CD4-positive, alpha-beta T cell (primary cell): ENCODE measurements at places on chromosomes 1 and 21.

DNA sequence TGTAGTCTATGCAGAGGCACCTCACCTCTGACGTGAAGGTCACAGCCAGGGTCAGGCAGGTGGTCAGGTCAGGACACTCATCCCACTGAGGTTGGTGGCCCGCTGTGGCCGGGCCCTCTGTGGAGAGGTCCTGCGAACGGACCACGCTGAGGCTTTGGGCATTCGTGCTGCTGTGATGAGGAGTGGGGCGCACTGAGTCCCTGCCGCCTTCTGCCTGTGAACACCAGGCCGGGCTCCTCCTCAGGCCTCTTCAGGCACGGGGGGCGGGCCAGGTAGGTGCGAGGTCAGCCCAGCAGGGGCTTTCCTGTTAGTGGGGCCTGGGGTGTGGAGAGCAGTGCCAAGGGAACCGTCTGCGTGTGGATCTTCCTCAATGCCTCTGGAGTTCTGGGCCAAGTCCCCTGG lies 39.0 kb downstream of the COQ8A start:
- H3K4me3 ChIP-seq = no peak overlapping the region
- peaks cover 37% of the 10 kb centered on the region for H3K36me3 ChIP-seq
- H3K27me3 ChIP-seq = no peaks in the 10 kb centered on the region
- no peak for DNase-seq
- H3K4me1 ChIP-seq = no peaks in the 10 kb centered on the region

GRCh38 chr1:75992312-75992711 lies 60.1 kb upstream of the ASB17 start:
- no peaks in the 10 kb centered on the region for H3K36me3 ChIP-seq
- no peak for DNase-seq
- H3K4me1 ChIP-seq = no peaks in the 10 kb centered on the region
- no peak overlapping the region for H3K4me3 ChIP-seq
- H3K27me3 ChIP-seq = peaks cover 3% of the 10 kb centered on the region

DNA sequence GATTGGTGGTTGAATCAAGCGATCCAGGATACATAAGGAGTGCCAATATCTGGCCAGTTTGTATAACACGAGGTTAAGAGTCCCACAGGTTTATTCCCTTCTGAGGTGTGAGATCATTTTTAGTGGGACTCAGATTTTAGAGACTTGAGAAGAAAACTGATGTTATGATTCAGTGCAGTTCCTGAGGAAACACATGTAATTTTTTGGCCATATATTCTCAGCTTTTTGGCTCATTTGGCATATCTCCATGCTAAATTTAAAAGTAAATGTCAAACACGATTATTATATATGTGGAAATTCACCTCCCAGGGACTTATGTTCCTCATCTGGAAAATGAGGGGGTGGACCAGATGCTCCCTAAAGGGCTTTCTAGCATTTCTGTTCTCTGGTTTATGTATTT lies 39.2 kb upstream of the SERBP1 start:
- DNase-seq = no peak
- no peaks in the 10 kb centered on the region for H3K27me3 ChIP-seq
- no peaks in the 10 kb centered on the region for H3K4me1 ChIP-seq

DNA sequence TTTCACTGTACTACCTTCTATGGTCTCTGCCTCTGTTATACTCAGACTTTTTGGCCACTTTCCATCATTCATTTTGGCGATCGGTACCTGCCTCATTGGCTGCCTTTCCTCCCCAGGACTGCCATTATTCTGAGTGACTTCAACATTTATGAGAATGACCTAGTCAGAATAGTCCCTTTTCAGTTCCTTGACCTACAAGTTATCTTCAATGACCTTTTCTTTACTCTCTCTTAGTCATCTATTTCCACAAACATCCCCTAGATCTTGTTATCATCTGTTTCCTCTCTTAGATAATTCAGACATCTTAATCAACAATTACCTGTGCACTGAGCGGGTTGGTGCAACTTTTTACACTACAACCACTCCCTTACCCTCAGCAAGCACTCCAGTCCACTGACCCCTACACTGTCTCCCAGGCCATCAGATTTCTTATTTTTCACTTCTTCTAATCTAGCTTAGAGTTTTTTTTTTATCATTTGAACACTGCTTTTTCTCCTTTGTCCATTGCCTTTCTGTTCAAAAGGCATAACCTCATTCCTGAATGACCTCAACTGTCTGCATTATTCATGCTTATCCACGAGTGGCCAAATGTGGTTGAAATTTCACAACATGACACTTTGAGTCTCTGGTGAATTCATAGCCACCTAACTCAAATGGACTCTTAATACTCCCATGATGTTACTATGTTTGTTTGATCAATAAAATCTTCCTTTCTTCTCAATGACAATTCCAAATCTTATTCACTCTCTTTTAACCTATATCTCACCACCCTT lies 112.7 kb downstream of the HMCN1 start:
- H3K36me3 ChIP-seq = no peaks in the 10 kb centered on the region
- no peaks in the 10 kb centered on the region for H3K27me3 ChIP-seq
- no peak for DNase-seq
- H3K27ac ChIP-seq = no peak overlapping the region

GRCh38 chr1:230568008-230568407 lies 74.3 kb upstream of the COG2 start:
- no peaks in the 10 kb centered on the region for H3K4me1 ChIP-seq
- H3K27me3 ChIP-seq = peaks cover 4% of the 10 kb centered on the region
- DNase-seq = no peak
- no peak overlapping the region for H3K4me3 ChIP-seq

GRCh38 chr1:115192200-115192767 lies 103.0 kb upstream of the TSPAN2 start:
- no peak overlapping the region for H3K4me3 ChIP-seq
- DNase-seq = no peak
- H3K4me1 ChIP-seq = no peaks in the 10 kb centered on the region
- H3K27me3 ChIP-seq = peaks cover 5% of the 10 kb centered on the region
- no peak overlapping the region for H3K27ac ChIP-seq

DNA sequence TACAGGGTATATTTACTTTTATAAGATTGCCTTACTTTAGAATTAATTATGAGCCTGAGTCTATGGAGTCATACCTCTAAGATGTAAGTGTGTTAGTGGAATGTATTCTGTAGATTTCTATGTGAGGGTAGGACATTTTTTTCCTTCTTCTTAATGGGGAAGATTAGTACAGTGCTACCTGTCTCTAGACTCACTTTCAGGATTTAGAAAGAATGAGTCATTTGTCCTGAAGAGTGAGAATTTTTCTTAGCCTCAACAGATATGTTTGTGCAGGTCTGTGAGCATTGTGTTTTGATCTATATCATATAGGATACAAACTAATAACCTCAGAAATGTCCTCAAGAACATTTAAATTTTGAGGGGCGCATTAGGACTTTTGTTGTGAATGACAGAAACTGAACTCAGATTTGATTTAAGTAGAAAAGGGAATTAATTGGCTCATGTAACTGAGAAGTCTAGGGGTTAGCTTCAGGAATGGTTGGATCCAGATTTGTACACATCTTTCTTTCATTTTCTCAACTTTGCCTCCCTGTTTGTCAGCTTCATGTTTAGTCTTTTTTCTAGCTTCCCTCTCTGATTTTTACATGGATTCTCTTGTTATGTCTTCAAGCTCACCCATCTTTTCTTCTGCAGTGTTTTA lies 45.3 kb downstream of the TTC3 start:
- no peaks in the 10 kb centered on the region for H3K27me3 ChIP-seq
- H3K4me3 ChIP-seq = no peak overlapping the region

- no peak for DNase-seq
- no peaks in the 10 kb centered on the region for H3K36me3 ChIP-seq
- H3K27me3 ChIP-seq = no peaks in the 10 kb centered on the region
These were observed 204.7 kb downstream of the LHX8 start for GRCh38 chr1:75338616-75339483.

GRCh38 chr1:179327679-179328078 lies 34.1 kb downstream of the SOAT1 start:
- H3K36me3 ChIP-seq = peaks cover 36% of the 10 kb centered on the region
- no peaks in the 10 kb centered on the region for H3K4me1 ChIP-seq
- no peak for DNase-seq
- no peaks in the 10 kb centered on the region for H3K27me3 ChIP-seq
- H3K4me3 ChIP-seq = no peak overlapping the region

GRCh38 chr1:221509575-221510355 lies 232.1 kb downstream of the DUSP10 start:
- H3K27me3 ChIP-seq = no peaks in the 10 kb centered on the region
- DNase-seq = no peak
- no peaks in the 10 kb centered on the region for H3K36me3 ChIP-seq
- H3K4me3 ChIP-seq = no peak overlapping the region

DNA sequence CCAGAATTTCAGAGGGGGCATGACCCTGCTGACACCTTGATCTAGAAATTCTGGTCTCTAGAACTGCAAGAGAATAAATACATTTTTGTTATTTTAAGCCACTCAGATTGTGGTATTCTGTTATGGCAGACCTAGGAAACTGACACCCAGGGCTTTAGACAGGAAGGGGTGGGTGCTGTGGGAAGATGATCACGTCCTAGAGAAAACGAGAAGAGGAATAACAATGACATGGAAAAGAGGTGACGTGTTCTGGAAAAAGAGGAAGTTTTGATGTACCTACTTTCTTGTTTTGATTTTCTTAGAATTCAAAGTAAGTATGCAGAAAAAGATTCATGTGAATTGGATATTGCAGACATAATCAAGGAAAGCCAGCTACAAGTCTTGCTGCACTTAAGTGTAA lies 232.9 kb upstream of the RUNX1 start:
- no peaks in the 10 kb centered on the region for H3K36me3 ChIP-seq
- no peak overlapping the region for H3K27ac ChIP-seq
- no peaks in the 10 kb centered on the region for H3K4me1 ChIP-seq
- no peaks in the 10 kb centered on the region for H3K27me3 ChIP-seq

DNA sequence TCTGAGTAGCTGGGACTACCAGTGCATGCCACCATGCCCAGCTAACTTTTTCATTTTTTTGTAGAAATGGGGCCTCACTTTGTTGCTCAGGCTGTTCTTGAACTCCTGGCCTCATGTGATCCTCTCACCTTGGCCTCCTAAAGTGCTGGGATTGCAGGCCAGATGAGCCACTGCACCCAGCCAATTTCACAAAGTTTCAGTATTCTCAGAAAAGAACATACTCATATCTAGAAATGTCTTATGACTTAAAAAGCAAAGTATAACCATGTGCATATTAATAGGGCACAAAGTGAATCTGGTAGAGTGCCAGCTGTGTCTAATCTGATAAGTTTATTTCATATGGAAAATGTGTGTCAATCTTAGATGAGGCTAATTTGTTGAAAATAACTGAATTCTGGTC lies 87.5 kb upstream of the CACYBP start:
- H3K4me3 ChIP-seq = no peak overlapping the region
- peaks cover 4% of the 10 kb centered on the region for H3K4me1 ChIP-seq
- no peaks in the 10 kb centered on the region for H3K27me3 ChIP-seq
- DNase-seq = no peak
- no peaks in the 10 kb centered on the region for H3K36me3 ChIP-seq

DNA sequence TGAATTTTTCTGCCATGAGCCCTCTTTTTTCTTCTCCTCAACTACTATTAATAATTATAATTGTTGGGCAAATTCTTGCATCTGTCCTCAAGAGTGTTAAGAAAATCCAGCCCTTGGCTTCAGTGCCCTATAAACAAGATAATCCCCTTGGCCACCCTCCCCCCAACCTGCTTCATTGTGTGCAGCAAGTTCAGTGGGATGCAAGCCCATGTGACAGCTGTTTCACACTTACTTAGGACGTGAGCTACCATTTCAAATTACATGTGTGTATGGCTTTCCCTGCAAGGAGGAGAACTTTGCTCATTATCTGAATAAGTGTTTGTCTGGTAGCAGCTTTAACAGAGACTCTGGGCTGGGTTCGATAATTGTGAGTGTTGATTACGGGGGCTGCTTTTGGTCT lies 276.2 kb downstream of the CACNA1E start:
- DNase-seq = no peak
- H3K4me3 ChIP-seq = no peak overlapping the region
- H3K36me3 ChIP-seq = no peaks in the 10 kb centered on the region
- H3K27me3 ChIP-seq = no peaks in the 10 kb centered on the region

DNA sequence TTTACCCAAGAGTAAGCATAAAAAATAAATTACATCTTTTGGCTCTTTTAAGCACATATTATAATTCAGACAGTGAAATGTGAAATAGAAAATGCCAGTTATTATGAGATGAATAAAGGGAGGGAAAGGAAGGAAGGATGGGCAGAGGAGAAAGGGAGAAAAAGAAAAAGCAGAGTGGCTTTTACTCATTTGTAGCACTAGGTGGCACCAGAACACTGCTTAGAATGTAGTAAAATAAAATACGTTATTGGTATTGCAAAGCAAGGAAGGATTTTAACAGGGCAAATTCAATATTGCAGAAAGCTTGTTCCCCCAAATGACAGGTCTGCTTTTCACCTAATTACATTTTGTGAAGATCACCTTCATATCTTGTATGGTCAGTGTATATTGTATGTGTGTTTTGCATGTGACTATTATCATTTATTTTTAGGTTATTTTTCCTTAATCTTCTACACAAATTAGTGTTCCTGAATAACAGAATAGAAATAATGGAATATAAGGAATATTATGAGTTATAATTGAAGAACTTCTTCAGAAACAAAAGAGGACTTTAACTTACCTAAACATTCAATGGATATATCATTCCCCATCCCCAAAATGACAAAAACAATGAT lies 9.1 kb upstream of the PCNX2 start:
- no peaks in the 10 kb centered on the region for H3K27me3 ChIP-seq
- no peaks in the 10 kb centered on the region for H3K4me1 ChIP-seq
- H3K27ac ChIP-seq = no peak overlapping the region
- DNase-seq = peak; percentile 68
- no peak overlapping the region for H3K4me3 ChIP-seq
